OCI-LY7 (cell line): ENCODE measurements at places on chromosomes 13 and 19. TPM values are rescaled to one million over a fixed set of nuclear protein-coding genes. Genes with fewer than 3 reads are reported as not detected.

DNA sequence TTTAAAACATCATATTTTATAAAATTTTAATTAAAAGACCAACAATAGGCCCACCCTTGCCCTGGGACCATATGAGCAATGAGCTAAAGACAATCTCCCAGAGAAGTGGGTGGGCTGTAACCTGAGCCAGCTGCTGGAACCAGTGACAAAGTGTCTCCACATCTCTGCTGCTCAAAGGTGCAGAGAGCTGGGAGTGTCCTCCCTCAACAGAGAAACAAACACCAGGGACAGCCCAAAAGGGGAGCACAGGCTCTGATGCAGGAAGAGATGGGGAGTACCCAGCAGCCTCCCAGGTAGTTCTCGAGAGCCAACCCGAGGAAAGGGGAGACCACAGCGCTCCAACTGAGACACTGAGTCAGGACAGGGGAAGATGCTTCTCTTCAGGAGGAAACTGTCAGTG lies 39.1 kb downstream of the DOCK9 start:
- DNase-seq: no peak

GRCh38 chr13:111361873-111362648 lies 41.6 kb downstream of the TEX29 start:
- no peak for DNase-seq

- DNase-seq: no peak
Observed at GRCh38 chr13:31477961-31478360, 261.4 kb upstream of the RXFP2 start.

- DNase-seq: no peak
Observed at GRCh38 chr13:20691616-20692015, 11.9 kb upstream of the IL17D start.

DNA sequence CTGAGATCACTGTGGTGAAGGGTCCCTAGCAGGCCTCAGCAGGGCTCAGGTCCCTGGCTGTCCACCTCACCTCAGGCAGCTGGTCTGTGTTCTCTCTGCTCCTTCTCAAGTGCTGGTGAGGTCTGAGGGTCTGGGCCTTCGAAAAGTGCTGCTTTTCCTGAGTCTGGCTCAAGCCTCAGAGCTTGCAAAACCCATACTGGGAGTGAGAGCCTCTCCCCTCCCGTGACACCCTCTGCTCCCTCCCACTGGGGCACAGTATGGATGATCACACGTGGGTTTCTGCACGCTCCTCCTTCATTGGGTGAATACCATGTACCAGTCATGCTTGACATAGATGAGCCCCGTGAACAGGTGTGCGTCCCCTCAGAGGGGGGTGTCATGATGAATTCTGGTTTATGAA lies 73.3 kb upstream of the WASF3 start:
- no peak for DNase-seq

- peak; percentile 97 for DNase-seq
Observed at GRCh38 chr19:55624109-55625003, at the start of gene ZNF784. Gene ZNF784, minus strand, starts transcription at chr19:55624566. Its CDS starts 5 bp downstream, at chr19:55624561.

GRCh38 chr19:280541-281009 lies 10.6 kb downstream of the PLPP2 start:
- DNase-seq: no peak

DNA sequence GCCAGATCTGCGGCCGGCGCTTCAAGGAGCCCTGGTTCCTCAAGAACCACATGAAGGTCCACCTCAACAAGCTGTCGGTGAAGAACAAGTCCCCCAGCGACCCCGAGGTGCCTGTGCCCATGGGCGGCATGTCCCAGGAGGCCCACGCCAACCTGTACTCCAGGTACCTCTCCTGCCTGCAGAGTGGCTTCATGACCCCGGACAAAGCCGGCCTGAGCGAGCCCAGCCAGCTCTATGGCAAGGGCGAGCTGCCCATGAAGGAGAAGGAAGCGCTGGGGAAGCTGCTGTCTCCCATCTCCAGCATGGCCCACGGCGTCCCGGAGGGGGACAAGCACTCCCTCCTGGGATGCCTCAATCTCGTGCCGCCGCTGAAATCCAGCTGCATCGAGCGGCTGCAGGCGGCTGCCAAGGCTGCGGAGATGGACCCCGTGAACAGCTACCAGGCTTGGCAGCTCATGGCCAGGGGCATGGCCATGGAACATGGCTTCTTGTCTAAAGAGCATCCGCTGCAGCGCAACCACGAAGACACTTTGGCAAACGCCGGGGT lies 72.6 kb downstream of the ZNF536 start:
- DNase-seq: no peak

DNA sequence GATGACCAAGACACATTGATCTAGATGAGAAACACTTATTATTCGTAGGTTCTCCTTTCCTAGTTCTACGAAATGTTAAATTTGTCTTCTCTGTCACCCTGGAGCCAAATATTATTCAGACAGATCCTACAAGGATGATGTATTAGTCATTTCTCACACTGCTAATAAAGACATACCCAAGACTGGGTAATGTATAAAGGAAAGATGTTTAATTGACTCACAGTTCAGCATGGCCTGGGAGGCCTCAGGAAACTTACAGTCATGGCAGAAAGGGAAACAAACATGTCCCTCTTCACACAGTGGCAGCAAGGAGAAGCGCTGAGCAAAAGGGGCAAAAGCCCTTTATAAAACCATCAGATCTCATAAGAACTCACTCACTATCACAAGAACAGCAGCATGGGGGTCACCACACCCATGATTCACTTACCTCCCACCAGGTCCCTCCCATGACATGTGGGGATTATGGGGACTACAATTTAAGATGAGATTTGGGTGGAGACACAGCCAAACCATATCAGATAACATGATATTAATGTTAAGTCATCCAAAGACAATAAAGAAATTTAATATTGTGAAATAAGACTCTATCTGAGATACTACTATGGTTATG lies 1248.8 kb upstream of the SLC10A2 start:
- DNase-seq: no peak

DNA sequence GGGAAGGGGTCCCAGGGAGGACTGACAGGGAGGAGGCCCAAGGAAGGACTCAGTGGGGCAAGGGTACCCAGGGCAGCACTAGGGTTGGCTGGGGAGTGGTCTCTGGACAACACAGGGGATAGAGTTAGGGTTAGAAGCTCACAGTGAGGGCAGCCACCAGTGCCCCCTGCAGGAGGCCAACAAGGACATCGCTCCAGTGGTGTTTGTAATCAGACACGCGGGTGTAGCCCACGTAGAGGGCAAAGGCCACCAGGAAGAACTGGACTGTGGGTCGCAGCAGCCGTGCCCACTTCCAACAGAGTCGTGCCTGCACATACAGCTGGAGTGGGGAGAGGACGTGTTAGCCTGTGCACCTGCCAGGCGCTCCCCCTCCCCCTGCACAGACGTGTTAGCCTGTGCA lies 9.2 kb downstream of the PLPP2 start:
- no peak for DNase-seq

ATP4B gene
- not detected in 2 replicates for total RNA-seq

B3GNT3 gene
- not detected in 2 replicates for total RNA-seq

C19orf33 gene
- total RNA-seq: not detected in 2 replicates

TUBA3C gene
- not detected in 2 replicates for total RNA-seq
